ENCODE measurements at places on chromosomes 4 and X.

- peak; percentile 80 for DNase-seq
Measured at GRCh38 chr4:140137671-140138070, 16.3 kb downstream of the MAML3 start.

- peak; percentile 58 for DNase-seq
Measured at GRCh38 chr4:139282065-139282720, 2.2 kb upstream of the MGARP start.

DNA sequence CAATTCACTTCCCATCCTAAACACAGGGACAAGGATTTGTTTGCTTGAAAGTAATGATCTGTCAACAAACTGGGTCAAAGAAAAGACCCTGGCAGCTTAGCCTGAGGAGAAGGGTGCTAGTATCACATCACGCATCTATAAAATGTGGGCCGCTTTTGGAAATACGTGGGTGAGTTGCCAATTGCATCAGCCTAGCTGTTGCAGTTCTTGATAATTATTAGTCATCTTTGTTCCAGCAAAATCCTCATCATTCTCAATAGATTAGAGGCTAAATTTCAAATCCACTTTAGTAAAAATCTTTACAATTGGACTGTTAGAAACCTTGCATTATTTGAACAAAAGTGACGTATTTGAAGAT lies 33.6 kb upstream of the TAPT1 start:
- DNase-seq, result peak; percentile 44

- DNase-seq, result peak; percentile 41
Measured at GRCh38 chr4:98951710-98952109, 22.8 kb upstream of the EIF4E start.

- no peak for DNase-seq
Measured at GRCh38 chrX:116318672-116319071, 117.7 kb upstream of the SLC6A14 start.

- no peak for DNase-seq
Measured at GRCh38 chrX:2501559-2502102, 855 bp upstream of the DHRSX start.

GRCh38 chrX:17567187-17567586 lies 170.1 kb upstream of the SCML1 start:
- no peak for DNase-seq

DNA sequence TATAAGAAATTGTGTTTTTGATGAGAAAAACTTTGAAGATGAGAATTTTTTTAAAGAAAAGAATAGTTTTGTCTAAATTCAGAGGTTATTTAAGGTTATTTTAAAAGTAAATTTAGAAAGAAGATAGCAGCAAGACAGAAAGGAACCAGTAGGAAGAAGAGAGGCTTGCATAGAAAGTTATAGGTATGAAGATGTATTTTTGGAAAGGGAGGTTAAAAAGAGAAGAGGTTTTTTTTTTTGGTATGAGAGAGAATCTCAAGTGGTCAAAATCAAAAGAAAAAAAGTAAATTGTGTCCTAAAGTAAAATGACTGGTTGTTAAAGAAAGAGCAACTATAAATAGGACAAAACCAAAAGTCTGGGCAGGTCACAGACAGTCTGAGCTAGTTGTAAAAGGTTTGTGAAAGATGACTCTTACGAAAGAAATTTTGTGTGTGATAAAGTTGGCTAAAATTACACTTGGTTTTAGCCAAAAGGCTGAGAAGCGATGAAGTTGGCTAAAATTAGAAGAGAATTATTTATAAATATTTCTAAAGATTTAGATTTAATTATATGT lies 16.4 kb upstream of the EIF4E start:
- DNase-seq, result no peak

GRCh38 chrX:19805046-19805690 lies 82.2 kb downstream of the SH3KBP1 start:
- DNase-seq, result no peak

DNA sequence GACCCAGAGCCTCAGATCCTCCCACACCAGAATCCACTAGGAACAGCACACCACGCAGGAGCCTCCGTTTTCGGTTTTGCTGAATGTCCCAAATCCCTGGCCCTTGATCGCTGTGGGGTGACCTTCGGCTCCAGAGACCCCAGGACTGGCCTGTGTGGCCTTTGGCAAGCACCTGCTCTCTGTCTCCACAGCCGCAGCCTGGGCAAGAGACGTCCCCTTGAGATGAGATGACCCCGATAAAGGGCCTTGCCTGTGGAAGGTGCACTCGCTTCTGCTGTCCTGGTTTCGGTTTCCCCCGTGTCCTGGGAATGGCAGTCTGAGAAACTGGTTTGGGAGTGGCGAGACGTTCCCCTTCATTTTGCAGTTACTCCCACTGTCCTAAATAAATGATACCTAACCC lies 9.6 kb downstream of the PSAPL1 start:
- no peak for DNase-seq

DNA sequence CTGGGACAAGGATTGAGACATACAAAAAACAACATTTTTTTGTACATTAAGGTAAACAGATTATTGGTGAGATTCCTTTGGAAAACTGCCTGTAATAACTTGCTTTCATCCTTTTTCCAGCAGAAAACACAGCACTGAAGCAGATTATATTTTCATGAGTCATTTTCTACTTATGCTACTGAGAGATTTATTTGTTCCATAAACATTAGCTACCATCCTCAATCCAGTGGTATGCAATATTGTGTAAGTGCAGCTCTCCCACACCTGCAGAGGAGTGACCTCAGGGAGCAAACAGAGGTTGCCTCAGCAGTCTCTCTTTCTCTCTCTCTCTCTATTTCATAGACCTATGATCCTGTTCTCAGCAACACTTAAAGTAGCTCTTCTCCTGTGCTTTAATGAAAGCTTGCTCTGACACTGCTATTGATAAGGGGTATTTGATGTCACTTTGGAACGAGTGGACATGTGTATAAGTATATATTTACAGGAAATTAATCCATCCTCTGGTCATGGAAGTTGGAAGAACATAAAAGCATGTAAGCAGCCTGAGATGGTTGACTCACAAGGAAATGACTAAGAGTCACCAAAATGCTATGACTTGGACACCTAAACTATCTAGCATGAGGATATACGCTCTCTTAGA lies 163.7 kb upstream of the SPANXC start:
- peak; percentile 91 for DNase-seq

DNA sequence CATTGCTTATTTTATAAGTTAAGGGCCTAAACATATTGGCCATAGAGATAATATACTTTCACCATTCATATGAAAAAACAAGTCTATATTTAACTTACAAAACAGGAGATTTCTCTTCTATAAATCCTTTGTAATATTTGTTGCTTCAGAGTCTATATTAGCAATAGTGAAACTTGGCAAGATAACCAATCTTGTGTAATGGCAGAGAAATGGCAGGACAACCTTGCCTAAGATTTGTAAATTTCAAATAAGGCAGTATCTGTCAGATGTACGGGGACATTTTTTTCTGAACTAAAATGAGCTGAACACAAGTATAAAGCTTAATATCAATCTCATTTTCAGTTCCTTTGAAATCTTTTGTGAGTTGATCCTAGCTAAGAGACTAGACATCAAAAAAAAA lies 17.8 kb upstream of the CPEB2 start:
- no peak for DNase-seq

- DNase-seq, result no peak
Measured at GRCh38 chrX:40127052-40127451, 29.3 kb upstream of the BCOR start.

DNA sequence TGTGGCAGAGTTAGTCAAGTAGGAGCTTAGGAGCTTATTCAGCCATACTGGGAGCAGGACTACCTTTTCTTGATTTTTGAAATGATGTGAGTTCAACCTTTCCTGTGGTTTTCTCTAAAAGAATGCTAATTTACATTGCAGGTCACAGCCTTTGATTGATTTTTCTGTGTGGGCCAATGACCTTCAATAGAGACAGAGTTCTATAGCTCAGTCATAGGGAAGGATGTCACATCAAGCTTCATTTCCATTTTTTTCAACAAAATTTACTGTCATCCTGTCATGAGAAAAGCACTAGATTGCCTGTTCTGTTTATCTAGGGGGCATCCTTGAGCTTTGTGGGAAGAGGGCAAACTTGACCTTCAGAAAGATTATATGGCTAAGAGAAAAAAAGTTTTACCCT lies 448.7 kb downstream of the MID1IP1 start:
- DNase-seq, result no peak

- DNase-seq, result no peak
Measured at GRCh38 chr4:11301075-11301660, 127.5 kb downstream of the HS3ST1 start.

DNA sequence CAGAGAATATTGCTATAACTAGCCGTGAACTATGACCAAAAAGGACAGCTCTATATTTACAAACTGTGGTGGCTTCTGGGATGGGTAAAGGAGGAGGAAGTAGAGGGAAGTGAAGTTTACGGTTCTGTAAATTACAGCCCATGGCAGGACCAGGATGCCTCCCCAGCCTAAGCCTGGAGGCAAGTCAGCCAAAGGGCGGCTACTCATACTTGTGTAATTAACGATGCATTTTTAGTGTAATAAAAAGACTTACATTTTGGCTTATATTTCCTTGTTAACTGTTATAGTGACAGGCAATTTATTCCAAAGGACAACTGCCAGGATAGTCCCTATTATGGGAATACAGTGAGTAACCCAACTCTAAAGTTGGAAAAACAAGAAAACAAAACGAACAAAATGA lies 139.9 kb upstream of the OTUD4 start:
- no peak for DNase-seq

DNA sequence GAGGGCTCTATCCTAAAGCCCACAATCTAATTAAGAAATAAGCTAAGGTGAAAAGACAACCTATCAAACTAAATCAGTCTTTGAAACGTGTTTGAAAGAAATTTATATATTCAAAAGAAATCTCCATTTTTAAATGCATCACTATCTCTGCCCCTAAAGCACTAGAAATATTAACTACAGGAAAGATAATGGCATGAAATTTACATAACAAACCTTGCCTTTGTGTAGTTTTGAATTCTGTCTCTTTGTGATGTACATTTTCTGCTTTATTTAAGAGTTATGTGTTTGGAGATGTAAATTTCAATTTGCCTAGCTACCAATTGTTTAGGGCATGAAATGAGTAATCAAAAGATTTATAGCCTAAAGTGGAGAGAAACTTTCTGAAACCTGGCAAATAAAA lies 286.1 kb upstream of the TBX22 start:
- DNase-seq, result no peak

GRCh38 chrX:140724736-140725135 lies 15.2 kb downstream of the LINC00632 start:
- DNase-seq, result peak; percentile 21

DNA sequence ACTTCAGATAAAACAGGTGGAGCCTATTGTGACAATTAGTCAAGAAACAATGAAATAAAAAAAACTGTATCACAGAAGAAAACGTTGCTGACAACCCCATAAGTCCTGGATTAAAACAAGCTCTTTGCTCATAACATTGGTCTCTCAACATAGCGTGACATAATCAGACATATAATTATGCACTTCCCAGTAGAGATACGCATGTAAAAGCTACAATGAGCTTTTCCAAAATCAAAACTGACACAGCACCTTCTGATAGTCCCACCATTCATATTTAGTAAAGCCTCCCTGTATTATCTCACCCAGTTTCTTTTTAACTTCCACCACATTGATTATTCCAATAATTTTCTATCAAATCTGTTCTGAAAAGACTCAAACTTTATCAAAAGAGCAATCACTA lies 372.1 kb upstream of the SMIM31 start:
- no peak for DNase-seq

DNA sequence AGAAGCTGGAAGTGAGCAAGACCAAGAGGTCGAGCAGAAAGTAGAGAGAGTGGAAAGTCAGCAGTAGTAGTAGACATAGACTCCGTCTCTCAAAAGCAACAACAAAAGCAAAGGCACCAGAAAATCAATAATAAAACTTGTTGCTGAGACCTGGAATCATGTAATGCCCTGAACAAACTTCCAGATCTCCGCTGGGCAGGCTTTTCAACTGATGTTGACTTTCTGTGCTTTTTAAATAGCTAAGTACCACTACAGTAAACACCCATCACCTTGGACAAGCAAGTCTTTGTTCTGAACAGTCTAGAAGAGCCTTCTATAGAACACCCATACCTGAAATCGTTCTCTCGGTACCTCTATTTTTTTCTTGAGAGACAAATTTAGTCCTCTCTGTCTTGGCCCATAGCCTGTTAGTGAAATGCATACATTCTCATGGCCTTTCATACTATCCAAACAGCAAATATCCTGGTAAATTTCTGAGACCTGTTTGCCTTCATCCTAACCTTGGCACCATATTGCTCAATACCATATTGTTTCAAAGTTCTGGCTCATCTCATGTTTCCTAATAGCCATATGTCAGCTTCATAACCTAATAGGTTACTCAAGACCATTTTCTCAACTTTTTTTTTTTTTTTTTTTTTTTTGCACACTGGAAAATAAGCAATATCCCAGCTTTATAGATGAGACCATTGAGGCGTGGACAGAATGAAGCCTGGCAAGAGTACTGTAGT lies 200.6 kb upstream of the RBPJ start:
- DNase-seq, result peak; percentile 81

GRCh38 chr4:3304831-3305609 lies 12.2 kb downstream of the RGS12 start:
- DNase-seq, result peak; percentile 28

DNA sequence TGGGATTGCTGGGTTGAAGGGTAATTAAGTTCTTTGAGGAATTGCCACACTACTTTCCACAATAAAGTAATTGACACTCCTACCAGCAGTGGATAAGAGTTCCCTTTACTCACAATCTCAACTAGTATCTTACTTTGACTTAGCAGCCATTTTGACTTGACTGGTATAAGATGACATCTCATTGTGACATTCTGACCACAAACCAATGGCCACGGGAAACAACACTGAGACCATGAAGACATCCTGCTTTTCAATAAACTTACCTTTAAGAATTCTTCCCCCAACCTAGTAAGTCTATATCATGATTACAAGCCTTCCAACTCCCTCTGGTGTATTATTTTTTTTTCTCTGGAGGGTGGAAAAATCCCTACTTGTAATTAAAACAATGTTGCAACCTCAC lies 66.9 kb upstream of the WDR1 start:
- DNase-seq, result no peak

DNA sequence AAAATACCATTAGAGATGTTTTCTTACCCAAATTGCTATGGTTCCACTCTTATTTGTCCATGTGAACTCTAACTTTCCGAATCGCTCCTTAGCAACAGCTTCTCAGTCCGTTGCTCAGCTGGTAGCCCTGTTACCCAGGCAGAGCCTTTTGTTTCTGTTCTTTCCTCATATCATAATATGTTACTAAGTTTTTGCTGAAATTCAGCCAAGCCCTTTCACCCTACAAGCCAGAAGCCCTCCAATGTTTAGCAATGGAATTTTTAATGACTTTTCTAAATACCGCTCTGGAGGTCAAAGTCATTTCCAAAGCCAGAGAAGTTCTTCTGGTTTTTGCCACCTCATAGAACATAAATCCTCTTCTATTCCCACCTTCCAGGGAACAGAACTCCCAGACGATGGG lies 1029.5 kb downstream of the C4orf33 start:
- no peak for DNase-seq

DNA sequence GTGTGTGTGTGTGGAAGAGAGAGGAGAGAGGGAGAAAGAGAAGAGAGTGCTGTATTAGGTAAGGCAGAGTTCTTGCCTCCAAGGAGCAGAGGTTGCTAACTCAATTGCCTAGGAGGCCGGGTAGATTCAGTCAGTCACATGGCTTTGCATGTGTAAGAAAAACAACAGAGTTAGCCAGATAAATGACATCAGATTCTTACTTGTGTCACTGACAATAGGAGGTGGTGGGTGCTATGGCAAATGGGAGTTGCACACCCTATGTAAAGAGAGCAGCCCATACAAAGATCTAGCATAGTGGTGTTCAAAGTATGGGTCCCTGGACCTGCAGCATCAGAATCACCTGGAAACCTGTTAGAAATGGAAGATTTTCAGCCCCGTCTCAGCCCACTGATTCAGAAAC lies 14.4 kb upstream of the PGRMC2 start:
- no peak for DNase-seq
